ENCODE measurements at places on chromosomes 7 and 10. TPM values are rescaled to one million over a fixed set of nuclear protein-coding genes. Genes with fewer than 3 reads are reported as not detected.

The LRIT1 gene
- total RNA-seq = not detected

The SUGCT gene
- 8.4 TPM for total RNA-seq

The ARHGEF5 gene
- total RNA-seq = 37.4 TPM

The THNSL1 gene
- total RNA-seq = 7.4 TPM

The FOXI2 gene
- total RNA-seq = not detected

The CUL1 gene
- total RNA-seq = 60.9 TPM

The SMO gene
- 134 TPM for total RNA-seq

The LRRC18 gene
- not detected for total RNA-seq

The CREB3L2 gene
- 80.4 TPM for total RNA-seq

The ANXA8 gene
- 2.0 TPM for total RNA-seq

The GHRHR gene
- total RNA-seq = not detected

The ACTL6B gene
- total RNA-seq = not detected

Data from mesothelial cell of epicardium (in vitro differentiated cells).